ENCODE measurements at places on chromosomes 7 and 10.

- no peak for DNase-seq
Observed at GRCh38 chr7:130442601-130443000, 1.8 kb upstream of the CEP41 start.

- no peak for DNase-seq
Observed at GRCh38 chr7:155741082-155741481, 71.2 kb downstream of the SHH start.

GRCh38 chr7:116443101-116443523, 56.4 kb upstream of the CAV2 start:
- DNase-seq = no peak

DNA sequence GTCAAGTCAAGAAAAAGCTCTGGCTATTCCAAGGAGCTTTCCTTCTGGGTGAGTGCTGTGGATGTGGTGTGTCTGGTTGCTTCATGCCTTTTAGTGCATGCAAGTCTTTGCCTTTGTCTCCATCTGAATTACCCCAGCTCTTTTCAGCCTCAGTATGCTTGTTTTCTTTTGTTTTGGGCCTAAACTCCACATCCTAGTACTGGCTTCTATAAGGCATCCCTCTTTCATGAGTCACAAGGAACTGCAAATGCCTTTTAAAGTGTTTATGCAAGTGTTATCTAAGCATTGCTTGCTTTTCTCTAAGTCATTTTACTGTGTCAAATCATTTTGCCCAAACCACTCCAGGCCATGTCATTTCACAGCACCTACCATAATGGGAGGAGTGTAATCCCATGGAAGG, 132.1 kb downstream of the PLCE1 start:
- DNase-seq = no peak

- DNase-seq = no peak
Observed at GRCh38 chr7:69539531-69539930, 58.7 kb upstream of the AUTS2 start.

DNA sequence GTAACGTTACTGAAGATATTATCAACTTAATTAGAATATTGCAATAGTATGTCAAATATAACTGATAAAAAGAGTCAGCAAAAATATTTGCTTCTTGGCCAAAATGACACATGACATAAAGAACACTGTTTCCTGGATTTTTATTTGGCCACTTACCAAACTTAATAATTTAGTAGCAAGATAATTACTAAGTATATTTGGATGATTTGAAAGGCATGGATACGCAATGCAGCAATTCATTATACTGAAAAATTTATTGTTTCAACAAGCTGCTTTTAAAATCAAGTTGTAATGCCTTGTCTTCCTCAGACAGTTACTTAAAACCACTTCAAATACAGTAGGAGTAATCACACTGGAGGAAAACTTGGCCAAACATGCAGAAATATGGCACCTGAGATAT, 234.0 kb downstream of the SEMA3E start:
- DNase-seq = no peak

GRCh38 chr10:119973281-119973680, 80.8 kb downstream of the SEC23IP start:
- no peak for DNase-seq

DNA sequence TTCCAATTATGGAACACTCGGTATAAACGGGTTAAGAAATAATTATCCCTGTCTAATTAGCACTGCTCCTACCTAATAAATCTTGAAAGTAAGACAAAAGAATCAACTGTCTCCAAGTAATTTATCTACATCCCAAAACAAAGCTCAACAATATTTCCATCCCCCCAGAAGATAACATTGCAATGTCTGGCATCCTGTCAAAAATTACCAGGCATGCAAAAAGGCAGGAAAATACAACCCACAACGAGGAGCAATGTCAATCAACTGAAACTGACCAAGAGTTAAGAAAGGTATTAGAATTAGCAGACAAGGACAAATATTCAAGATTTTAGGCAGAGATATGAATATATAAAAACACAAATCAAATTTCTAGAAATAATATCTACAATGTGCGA, 84.5 kb upstream of the SVIL start:
- DNase-seq = no peak

DNA sequence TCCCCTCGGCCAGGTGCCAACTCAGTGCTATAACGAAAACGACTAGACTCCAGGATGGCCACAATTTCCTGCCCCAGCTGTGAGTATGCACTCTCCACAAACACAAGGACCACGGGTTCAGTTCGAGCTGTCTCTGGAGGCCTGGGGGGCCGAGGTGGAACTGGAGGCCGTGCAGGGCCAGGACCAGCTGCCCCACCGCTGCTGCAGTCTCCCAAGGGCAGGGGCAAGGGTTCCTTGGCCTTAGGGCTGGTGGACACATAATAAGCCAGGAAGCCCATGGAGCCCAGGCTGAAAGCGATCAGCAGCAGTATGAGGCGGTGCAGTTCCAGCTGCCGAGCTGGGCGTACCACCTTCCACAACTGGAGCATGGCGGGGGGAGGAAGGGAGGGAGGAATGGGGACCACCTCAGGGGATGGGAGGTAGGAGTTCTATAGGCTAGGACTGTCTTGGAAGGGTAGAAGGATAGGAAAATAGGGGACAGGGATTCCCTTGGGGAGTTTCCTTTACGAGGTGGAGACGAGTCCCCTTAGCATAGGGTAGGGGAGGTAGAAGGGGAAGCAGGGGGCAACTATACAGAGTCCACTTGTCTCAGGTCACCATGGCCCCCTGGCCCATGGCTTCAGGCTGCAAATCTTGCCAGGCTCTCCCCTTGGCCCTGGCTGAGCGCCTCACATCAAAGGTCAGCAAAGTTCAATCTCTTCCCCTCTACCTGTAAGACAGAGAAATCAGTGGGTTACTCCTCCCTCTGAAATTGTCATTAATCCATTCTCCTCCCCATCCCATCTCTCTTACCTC, 3.2 kb downstream of the NDST2 start:
- no peak for DNase-seq

DNA sequence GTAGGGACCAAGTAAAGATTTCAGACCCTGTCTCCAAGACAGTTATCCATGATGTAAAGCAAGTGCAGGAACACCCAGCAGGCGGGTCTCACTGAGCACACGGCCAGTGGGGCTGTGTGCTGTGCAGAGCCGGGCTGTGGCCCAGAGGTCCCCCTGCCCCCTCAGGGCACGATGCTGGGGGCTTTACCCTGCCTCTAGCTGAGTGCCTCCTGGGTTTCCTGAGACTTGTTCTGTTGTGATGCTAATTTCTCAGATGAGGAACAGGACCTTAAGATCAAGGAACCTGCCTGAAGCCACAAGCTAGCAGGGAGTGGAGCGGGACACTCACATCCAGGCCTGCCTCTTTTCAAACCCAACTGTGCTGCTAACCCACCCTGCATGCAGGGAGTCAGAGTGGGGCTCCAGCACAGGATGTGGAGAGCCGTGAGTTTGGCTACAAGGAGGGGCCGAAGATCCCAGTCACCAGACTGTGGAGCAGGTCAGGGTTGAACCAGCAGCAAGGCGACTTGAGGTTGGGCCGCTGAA, 76.1 kb upstream of the LYZL2 start:
- no peak for DNase-seq

- DNase-seq = no peak
Observed at GRCh38 chr10:110821508-110821907, 50.2 kb upstream of the PDCD4 start.

DNA sequence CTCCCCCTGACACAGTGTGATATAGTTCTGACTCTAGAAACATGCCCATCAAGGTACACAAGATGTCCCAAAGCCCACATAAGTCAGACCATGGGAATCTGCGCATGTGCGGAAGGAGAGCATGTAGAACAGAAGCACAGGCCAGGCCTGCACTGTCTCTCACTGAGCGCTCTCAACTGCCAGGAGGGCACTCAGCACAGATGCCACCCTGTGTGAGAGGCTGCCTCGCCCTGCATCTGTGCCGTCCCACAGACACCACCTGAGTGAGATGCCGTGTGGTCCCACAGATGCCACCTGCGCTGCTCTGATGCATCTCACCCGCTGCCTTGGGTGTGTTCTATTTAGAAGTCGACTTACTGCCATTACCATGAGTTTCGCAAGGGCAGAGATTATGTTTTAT, 98.4 kb downstream of the VOPP1 start:
- DNase-seq = no peak

GRCh38 chr7:2644562-2645273, 12.9 kb downstream of the TTYH3 start:
- DNase-seq = no peak

GRCh38 chr10:101832325-101832771, 11.3 kb downstream of the KCNIP2 start:
- DNase-seq = no peak
